ENCODE measurements at places on chromosomes 7 and 10.

DNA sequence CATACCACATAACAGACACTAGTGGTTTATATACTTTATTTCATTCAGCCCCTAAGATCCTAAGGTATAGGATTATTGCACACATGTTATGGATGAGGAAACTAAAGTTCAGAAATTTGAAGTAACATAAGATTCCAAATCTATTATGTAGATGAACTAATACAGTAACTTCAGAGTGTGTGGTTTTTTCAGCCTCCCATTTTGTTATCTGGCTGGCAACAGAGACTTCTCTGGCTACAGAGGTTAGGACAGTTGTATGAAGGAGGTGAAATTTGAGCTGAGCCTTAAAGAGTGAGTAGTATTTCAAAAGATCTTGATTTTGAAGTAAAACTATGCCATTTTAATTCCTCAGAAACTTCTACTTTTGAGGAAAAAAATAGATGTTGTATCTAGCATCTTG is 125.4 kb downstream of the MAPK8 start:
- no peak overlapping the region for H3K4me3 ChIP-seq
- H3K27ac ChIP-seq, result no peak overlapping the region
- no peaks in the 10 kb centered on the region for H3K27me3 ChIP-seq

- H3K4me1 ChIP-seq, result no peaks in the 10 kb centered on the region
- H3K27ac ChIP-seq, result no peak overlapping the region
- DNase-seq, result no peak
- H3K4me3 ChIP-seq, result no peak overlapping the region
- H3K36me3 ChIP-seq, result peaks cover 29% of the 10 kb centered on the region
Measured at GRCh38 chr10:58393317-58393716, 8.1 kb downstream of the TFAM start.

DNA sequence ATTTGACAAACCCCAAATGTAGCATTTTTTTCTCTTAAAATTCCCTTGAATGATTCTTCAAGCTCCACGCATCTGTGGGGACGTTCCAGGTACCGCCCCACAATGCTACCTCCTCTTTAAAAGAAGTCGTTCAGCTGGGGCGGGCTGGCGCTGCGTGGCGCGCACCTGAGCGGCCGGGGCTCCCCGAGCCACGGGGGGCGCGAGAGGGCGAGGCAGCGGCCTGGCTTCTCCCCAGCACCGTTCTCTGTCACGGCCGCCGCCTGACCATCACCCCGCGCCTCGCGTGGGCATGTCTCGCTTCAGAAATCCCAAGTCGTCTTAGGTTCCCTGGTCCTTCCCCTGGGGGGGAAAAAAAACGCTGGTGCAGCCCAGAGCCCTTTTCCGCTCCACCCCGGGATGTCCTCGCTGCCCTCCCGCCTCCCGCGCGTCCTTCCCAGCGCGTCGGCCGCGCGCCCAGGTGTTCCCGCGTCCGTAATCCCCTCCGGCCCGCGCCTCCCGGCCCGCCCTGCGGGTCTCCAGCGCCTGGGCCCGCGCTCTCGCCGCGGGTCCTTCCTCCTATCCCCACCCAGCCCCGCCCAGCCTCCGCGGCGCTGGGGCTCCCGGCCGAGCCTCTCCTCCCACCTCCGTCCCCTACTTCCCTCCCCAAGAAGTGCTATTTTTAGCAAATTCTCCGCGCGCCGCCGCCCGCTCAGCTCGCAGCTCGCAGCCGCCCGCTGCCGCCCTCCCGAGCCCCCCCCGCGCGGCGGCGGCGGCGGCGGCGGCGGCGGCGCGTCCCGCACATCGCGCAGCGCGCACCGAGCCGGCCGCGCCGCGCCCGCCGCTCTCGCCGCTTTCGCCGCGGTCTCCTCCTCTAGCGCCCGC is 58.7 kb upstream of the PRPS1L1 start:
- no peaks in the 10 kb centered on the region for H3K4me1 ChIP-seq
- H3K36me3 ChIP-seq, result no peaks in the 10 kb centered on the region
- H3K27me3 ChIP-seq, result peaks cover 8% of the 10 kb centered on the region
- DNase-seq, result no peak

GRCh38 chr7:133428326-133428725 is 175.4 kb downstream of the EXOC4 start:
- H3K36me3 ChIP-seq, result no peaks in the 10 kb centered on the region
- H3K27ac ChIP-seq, result no peak overlapping the region
- no peak for DNase-seq
- H3K4me1 ChIP-seq, result no peaks in the 10 kb centered on the region

- no peaks in the 10 kb centered on the region for H3K36me3 ChIP-seq
- no peak overlapping the region for H3K4me3 ChIP-seq
- no peak for DNase-seq
- H3K27ac ChIP-seq, result no peak overlapping the region
- no peaks in the 10 kb centered on the region for H3K4me1 ChIP-seq
Measured at GRCh38 chr10:43064331-43065075, 12.4 kb upstream of the RET start.

DNA sequence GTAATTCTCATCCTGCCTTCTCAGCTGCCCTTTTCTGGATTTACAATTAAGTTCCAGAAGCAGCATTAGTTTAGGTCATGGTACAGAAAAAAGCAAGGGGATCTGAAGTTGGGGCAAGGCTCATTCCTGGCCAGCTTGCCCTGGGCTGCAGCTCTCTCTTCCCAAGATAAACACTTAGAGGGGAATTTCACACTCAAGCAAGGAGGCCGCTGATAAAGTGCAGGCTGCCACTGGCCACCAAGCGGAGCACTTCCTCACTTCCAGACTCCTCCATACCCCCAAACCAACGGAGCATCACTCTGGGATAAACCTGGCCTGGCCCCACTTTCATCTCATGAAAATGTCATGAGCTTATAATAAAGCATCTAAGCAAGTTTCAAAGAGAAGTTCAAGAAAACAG is 445.5 kb upstream of the MKI67 start:
- no peaks in the 10 kb centered on the region for H3K36me3 ChIP-seq
- H3K27me3 ChIP-seq, result no peaks in the 10 kb centered on the region
- H3K4me1 ChIP-seq, result no peaks in the 10 kb centered on the region

DNA sequence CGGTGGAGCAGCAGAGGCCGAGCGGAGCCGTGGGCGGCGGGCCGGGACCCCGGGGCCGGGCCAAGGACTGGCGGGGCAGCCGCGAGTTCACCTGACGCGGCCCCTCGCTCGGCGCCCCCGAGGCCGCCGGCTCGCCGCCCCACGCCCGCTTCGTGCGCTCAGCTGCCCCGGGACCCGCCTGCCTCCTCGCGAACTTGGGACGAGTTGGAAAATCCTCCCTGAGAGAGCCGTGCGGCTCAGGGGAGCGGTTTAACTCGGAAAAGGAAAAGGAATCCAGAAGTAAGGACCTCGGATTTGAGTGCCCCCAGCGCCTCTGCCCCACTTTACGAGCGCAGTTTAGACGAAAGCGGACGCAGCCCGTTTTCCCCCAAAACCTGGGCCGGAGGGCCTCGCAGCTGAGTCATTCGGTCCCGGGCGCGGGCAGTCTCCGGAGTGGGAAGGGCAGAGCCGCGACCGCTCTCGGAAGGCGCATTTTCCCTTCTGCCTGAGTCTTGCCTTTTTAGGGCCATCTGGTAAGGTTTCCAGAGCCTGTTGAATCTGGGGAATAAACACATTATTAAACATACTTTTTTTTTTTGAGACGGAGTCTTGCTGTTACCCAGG is 744 bp downstream of the CREM start:
- H3K27ac ChIP-seq, result peak overlapping the region; percentile 99
- no peak for DNase-seq
- H3K4me3 ChIP-seq, result peak overlapping the region; percentile 73
- no peaks in the 10 kb centered on the region for H3K36me3 ChIP-seq
- H3K27me3 ChIP-seq, result no peaks in the 10 kb centered on the region

DNA sequence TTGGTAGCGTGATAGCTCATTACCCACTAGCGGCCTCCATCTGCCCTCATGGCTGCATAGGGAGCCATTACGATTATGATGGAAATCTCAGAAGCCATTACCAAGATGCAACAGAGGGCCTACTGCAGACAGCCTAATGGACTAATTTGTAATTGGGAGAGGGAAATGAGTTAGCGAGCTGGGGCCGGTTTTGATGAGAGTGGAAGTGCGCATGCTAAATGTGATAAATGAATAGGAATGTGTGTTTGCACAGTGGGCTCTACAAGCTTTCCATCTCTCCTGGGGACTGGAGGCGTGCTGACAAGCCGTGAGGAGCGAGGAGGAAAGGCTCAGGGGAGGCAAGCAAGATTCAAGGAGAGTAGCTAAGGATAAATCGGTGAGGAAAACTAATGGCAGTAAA is 644.5 kb upstream of the GALNT17 start:
- no peak for DNase-seq
- no peak overlapping the region for H3K27ac ChIP-seq
- no peak overlapping the region for H3K4me3 ChIP-seq
- H3K27me3 ChIP-seq, result no peaks in the 10 kb centered on the region
- H3K36me3 ChIP-seq, result peaks cover 1% of the 10 kb centered on the region

DNA sequence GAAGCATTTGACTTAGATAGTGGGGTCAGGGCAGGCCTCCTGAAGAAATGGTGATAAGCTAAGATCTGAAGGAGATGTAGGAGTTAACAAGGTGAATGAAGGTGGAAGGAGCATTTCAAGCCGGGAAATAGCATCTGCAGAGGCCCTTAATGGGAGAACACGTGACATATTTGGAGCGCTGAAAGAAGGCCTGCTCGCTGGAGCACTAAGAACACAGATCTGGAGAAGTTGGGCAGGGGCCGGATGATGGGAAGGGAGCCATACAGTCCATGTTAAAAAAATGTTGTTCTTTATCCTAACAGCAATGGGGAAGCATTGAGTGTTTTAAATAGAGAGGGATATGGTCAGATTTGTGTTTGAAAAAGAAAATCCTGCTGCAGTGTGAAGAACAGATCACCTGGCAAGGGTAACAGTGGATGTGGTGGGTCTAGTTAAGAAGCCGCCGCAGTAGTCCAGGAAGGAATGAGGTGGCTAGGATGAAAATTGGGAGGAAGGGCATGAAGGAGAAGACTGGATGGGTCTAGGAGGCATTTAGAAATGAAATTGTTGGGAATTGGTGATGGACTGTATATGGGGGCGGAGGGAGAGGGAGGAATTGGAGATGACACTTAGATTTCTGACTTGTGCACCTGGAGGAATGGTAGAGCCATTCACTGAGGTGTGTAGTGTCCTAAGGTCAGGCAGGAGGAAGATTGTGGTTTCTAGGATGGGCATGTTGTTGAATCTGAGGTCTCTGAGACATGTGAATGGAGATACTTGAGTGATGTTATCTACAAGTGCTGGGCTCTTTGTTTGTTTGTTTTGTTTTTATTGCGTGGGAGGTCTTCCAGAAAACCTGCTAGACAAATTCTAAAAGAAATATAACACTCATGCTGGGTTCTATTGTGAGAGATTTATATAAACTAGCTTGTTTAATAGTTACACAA is 58.4 kb downstream of the MET start:
- no peaks in the 10 kb centered on the region for H3K36me3 ChIP-seq
- no peaks in the 10 kb centered on the region for H3K4me1 ChIP-seq
- peaks cover 1% of the 10 kb centered on the region for H3K27me3 ChIP-seq
- H3K4me3 ChIP-seq, result no peak overlapping the region
